ENCODE measurements at places on chromosomes 1 and 21.

- no peak for DNase-seq
Observed at GRCh38 chr1:152160576-152160975, 1.5 kb upstream of the RPTN start.

DNA sequence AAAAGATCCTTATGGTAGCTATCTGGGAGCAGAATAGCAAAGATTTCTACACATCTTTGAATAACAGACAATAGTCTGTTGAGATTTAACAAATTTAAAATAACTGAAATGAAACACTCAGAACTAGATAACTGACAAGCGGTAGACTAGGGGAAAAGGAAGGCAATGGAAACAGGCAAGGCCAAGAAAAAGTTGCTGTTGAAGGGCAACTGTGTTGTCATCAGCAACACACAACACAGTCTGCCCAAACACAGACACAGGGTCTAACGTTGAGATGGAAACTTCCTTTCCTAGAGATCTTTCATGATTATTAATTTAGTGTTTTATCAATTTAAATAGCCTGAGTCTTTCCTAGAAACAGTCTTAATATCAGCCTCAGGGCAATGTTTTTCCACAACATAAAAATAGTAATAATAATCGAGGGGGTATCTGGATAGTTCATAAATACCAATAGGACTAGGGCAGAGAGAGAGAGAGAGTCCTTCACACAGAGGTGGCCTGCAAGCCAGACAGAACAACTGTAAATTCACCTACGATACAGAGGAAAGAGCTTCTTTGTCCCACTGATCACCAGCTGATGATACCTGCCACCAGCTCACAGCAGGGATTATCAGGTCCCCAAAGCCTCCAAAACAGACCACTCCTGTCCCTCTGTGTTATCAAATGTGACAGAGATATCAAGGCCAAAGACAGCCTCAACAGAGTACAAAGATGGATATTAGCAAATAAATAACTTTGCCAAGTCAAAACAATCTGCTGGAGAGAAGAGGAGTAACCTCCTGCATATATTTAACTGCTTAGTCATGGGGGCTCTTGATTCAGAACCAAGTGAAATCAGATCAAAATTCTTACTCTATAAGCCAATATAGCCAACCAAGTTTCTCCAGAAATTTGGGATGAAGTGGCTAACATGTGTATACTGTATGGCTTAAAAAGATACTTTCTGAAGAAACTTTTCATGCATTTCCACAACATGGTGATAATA, 245.3 kb downstream of the SLC45A1 start:
- DNase-seq = no peak

GRCh38 chr21:28436286-28436932, 556.3 kb downstream of the LTN1 start:
- no peak for DNase-seq

GRCh38 chr1:103108376-103109150, at the start of gene COL11A1:
TSS of gene COL11A1 (minus strand) at chr1:103108522. CDS start at chr1:103108178, 344 bp downstream.
- no peak for DNase-seq

- DNase-seq = no peak
Observed at GRCh38 chr1:172142324-172142723, 278.2 kb upstream of the C1orf105 start.

GRCh38 chr1:181803421-181803820, 258.1 kb downstream of the ZNF648 start:
- DNase-seq = no peak

- DNase-seq = no peak
Observed at GRCh38 chr1:14506471-14507255, 91.8 kb upstream of the KAZN start.

DNA sequence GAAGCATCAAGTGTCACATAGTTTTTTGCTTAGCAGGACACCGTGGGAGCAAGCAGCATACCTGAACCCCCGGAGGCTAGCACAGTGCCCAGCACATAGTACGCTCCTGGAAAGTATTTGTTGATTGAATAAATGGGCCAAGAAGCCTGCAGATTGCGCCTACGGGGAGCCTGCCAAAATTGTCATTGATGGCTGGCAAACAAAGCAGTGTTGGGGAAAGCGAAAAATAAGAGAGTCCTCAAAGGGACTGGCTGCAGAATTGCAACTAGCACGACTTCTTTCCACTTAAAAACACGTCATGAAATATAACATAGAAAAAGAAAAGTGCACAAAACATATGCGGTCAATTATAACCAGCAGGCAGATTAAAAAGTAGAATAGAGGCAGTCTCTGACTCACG, 125.2 kb upstream of the GALNT2 start:
- no peak for DNase-seq

- no peak for DNase-seq
Observed at GRCh38 chr1:158112994-158113758, 67.5 kb upstream of the CD1D start.

- DNase-seq = no peak
Observed at GRCh38 chr1:58391056-58391455, 155.5 kb downstream of the OMA1 start.

DNA sequence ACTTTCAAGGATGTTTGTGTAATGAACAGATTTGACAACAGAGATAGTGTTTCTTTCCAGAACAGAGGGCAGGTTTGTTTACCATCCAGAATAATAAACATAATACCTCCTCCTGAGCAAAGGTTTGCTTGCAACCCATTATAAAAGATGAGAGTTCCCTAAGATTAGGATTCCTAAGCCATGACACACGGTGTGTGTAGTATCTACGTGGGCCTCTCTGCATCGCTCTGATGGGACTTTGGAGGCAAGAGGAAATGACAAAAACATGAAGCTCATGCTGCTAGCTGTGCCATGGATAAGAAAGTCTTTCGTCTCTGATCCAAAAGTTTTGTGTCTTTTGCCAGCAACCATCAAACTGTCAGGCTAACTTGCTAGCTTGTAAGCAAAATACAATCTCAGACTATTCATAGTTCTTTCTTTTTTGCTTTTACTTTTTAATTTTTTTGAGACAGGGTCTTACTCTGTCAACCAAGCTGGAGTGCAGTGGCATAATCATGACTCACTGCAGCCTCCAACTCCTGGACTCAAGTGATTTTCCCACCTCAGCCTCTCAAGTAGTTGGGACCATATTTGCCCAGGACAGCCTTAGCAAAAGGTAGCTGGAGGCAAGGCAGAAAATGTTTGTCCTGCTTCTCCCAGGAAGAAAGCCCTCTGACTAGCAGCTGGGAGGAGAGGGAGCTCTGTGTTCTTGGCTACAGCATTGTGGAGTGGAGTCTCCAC, 81.1 kb downstream of the LHX4 start:
- DNase-seq = no peak

GRCh38 chr1:64745181-64745985, 508 bp downstream of the RAVER2 start:
- no peak for DNase-seq

DNA sequence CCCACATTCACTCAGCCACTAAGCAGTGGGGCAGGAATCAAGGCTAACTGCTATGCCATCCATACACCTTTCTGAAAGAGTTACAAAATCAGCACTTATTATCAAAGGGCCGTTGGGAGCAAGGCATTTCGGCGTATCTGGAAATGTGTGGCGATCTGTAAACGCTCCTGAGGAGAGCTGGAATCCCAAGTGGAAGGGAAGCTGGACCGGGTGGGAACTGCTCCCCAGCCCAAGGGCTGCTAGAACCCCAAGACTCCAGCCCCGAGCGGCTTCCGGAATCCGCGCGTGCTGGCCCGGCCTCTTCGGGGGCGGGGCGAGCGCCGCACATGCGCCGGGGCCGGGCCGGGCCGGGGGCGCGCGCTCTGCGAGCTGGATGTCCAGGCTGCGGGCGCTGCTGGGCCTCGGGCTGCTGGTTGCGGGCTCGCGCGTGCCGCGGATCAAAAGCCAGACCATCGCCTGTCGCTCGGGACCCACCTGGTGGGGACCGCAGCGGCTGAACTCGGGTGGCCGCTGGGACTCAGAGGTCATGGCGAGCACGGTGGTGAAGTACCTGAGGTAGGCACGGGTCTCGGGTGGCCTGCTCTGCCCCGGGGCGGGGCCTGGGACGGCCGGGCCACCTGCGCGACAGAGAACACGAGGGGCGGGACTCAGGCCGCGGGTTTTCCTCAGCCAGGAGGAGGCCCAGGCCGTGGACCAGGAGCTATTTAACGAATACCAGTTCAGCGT, at the start of gene NAXE:
TSS of gene NAXE (plus strand) at position 345 of the 726 bp plus-strand sequence. CDS start at position 374, 29 bp downstream.
- no peak for DNase-seq

GRCh38 chr21:34939673-34940331, 109.3 kb downstream of the RUNX1 start:
- no peak for DNase-seq

DNA sequence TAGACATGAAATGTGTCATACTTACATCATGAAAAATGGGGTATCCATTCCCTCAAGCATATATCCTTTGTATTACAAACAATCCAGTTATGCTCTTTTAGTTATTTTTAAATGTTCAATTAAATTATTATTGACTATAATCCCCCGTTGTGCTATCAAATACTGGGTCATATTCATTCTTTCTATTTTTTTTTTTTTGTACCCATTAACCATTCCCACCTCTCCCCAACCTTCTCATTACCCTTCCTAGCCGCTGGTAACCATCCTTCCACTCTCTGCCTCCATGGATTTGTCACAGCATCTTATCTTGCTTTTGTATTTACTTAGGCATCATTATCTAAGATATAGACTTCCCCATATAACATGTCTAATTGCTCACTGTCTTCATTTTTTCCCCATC, 15.8 kb downstream of the ATG4C start:
- no peak for DNase-seq

- no peak for DNase-seq
Observed at GRCh38 chr1:116289193-116289592, 83.9 kb upstream of the ATP1A1 start.

DNA sequence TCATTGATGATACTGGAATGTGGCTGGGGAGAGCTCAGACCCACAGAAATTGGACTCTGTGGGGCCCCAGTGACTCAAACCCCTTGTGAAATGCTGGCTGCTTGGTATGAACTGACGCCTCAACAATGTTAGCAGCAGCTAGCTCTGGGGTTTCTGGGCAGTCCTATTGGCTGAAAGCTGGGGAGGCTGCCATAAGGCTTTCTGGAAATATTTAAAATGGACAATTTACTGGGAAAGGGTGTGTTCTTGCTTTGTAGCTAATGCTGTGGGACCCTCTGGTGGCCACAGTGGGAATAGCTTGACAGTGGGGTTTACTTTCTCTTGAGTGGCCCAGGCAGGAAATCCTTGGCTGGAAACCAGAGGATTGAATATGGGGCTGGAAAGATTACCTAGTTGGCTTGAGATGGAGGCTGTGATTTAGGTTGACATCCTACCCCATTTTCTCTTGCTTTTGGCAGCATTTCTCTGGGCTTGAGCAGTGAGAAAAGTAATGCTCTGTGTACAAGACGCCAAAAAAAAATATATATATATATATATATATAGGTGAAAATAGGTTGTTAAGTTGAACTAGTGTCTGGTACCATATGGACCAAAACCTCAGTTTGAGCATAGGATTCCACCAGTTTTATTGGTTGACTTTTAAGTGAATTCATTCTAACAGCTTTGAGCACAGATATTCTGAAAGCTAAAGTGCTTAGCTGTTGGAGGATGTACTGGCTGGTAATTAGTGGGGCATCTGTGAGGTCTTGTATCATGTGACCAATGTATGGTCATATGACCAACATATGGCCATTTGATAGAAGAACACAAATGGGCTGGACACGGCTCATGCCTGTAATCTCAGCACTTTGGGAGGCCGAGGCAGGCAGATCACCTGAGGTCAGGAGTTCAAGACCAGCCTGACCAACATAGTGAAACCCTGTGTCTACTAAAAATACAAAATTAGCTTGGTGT, 8.2 kb upstream of the S100A10 start:
- no peak for DNase-seq

DNA sequence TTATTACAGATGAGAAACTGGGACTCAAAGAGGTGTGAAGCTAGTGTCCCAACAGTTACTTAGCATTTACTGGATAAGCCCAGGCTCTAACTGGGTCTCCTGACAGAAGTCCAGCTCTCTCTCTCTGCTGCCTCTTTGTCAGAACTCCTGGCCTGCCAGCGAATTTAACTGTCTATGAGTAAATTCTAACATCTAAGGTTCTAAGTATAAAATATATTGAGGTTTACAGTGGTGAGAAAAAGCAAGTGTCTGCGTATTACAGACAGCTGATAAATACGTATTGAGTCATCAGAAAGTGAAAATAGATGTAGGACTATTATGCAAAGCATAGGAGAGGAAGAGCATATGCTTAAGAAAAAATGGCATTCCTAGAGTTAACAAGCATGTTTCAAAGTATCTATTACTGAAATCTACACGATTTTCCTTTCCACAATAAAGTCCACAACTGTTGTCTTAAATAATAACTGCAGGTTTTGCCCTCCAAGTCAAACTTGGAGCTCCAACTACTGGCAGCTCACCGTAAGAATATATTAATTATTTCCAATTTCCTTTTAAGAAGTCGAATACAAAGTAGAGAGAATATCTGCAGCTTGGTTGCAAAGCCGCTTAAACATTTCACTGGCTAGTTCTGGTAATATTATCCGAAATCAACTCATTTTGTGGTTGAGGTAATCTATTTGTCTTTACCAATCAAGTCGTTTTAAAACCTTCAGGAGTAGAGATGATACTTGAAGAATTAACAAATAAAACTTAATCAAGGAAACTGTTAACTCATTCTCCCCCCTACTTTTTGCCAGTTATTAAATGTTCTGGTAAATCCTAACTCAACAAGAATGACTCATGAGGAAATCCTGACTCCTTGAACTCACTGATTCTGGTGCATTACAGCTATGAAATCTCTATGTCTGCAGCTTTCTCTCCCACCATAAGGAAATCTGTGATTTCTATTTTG, 1.4 kb upstream of the RGS2 start:
- no peak for DNase-seq

DNA sequence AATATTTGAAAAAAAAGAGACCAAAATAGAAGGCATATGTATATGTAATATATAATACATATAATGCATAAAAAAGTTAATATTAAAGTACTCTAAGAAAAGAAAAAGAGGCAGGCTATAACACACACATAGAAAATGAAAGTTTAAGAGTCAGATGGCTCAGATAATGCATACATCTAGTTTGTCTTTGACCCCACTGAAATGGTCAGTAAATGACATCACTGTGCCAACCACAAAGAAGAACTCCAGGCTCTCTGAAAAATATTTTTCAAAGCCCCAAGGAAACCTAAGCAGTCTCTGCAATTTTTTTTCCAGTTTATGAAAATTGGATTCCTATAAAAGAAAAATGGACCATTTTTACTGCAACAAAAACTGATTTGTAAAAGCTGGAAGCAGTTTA, 55.4 kb upstream of the SCYL3 start:
- no peak for DNase-seq

DNA sequence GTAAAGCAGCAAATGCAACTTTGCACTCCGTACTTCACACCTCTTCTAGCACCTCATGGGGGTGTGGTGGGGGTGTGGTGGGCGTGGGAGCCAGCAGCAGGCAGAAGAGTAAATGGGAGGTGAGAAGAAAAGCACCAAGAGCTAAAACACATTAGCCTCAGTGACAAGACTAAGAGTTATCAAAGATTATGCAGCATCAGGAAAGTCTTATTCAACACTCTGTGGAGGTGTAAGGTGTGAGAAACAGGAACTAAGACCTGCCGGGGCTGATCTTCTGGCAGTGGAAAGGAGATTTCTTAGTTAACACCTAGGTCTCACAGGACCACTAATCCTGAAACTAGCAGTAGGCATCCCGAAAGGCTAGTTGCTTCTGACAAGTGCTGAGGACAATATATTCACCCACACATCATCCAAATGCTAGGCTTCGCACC, 9.9 kb downstream of the TGFBR3 start:
- DNase-seq = peak; percentile 75

- no peak for DNase-seq
Observed at GRCh38 chr1:156813750-156814570, 2.7 kb downstream of the SH2D2A start.

- DNase-seq = no peak
Observed at GRCh38 chr1:40829631-40830245, 32.4 kb downstream of the CITED4 start.

- no peak for DNase-seq
Observed at GRCh38 chr1:25568834-25569596, 25.6 kb downstream of the LDLRAP1 start.

- DNase-seq = no peak
Observed at GRCh38 chr1:4174291-4175200, 274.5 kb upstream of the C1orf174 start.
